HepG2 (cell line): ENCODE measurements at places on chromosomes 4 and X.
A peak's percentile ranks its signal among the peaks of the same experiment; 100 is the strongest.

DNA sequence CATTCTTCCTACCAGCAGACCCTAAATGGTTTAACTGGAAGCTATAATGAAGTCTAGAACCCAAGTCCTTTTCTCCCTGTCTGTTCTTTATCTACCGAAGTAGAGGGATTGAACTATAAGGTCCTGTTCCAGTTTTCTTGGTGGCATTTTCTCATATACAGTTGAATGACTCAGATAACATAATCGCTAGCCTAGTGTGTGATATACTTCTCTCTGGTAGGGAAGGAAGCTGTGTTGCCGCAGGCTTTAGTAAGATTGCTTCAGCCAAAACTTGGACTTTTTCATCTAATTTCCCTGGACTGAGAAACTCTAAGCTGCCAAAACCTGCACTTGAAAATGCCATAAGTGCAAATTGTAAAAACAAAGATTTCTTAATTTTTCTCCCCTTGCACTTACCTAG lies 123.4 kb downstream of the NWD2 start:
- DNase-seq, result no peak

GRCh38 chr4:172945611-172946010 lies 223.0 kb upstream of the GALNT7 start:
- DNase-seq, result no peak

- DNase-seq, result no peak
Observed at GRCh38 chr4:8685831-8686230, 93.3 kb downstream of the CPZ start.

DNA sequence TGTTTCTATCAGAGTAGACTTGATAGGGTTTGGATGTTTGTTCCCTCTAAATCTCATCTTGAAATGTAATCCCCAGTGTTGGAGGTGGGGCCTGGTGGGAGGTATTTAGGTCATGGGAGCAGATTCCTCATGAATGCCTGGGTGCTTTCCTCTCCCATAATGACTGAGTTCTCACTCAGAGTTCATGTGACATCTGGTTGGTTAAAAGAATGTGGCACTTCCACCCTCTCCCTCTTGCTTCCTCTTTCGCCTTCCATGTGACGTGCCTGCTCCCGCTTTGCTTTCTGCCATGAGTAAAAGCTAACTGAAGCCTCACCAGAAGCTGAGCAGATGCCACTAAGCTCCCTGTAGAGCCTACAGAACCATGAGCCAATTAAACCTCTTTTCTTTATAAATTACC lies 47.3 kb upstream of the SRPX start:
- no peak for DNase-seq

DNA sequence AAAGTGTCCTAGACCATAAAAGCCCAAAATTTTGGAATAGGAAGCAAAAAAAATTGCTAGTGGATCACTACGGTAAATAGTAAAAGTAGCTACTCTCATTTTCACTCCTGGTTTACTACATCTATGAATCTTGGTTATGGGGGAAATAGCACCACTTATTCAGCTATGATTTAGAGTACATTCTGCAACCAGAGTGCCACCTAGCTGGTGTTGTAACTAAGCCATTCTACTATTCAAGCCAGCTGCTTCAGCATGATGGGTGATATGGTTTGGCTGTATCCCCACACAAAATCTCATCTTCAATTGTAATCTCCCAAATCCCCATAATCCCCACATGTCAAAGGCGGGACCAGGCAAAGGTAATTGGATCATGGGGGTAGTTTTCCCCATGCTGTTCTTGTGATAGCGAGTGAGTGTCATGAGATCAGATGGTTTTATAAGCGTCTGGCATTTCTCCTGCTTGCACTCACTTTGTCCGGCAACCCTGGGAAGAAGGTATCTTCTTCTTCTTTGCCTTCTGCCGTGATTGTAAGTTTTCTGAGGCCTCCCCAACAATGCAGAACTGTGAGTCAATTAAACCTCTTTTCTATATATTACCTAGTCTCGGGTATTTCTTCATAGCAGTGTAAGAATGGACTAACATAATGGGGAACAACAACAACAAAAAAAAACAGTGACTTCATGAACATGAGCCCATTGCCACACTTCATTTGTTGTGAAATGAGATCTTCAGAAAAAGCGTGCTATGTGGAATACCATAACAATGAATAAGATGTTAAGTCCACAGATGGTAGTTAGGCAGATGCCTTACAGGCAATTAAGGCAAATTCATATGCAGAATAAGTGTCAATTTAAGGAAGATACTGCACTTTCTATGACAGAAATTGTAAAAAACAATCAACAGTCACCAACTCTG lies 280.1 kb downstream of the PABPC4L start:
- DNase-seq, result no peak

- DNase-seq, result no peak
Observed at GRCh38 chr4:82891707-82892466, 934 bp upstream of the SEC31A start.

DNA sequence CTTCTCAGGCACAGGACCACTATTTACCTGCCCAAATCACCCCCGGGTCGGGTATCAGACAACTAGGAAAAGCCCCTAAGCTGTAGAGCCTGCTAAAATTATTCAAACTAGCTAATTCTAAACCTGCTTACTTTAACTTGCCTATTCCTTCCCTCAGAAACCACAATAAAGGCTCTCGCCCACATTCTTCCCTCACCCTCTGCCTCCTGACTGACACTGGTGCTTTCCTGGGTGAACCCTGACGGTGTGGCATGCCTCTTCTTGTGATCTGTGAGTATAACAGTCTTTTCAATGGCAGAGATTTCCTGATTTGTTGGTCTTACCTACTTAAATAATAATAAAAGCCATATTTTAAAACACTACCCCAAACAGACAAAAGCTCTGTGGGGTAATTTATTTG lies 242.1 kb upstream of the ZCCHC13 start:
- DNase-seq, result no peak

DNA sequence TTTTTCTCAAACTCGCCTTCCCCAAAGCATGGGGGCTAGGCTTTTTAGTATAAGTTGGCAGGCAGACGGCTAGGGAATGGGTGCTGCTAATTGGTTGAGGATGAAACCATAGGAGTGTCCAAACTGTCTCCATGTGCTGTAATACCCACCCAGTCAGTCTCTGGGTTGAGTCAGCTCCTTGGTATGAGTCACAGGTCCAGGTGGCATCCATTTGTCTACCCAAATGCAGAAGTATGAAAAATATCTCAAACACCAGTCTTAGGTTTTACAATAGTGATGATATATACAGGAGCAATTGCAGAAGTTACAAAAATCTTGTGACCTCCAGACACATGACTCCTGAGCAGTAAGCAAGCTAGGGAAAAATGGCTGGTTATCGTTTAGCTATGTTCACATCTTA lies 27.4 kb upstream of the CCSER1 start:
- no peak for DNase-seq

DNA sequence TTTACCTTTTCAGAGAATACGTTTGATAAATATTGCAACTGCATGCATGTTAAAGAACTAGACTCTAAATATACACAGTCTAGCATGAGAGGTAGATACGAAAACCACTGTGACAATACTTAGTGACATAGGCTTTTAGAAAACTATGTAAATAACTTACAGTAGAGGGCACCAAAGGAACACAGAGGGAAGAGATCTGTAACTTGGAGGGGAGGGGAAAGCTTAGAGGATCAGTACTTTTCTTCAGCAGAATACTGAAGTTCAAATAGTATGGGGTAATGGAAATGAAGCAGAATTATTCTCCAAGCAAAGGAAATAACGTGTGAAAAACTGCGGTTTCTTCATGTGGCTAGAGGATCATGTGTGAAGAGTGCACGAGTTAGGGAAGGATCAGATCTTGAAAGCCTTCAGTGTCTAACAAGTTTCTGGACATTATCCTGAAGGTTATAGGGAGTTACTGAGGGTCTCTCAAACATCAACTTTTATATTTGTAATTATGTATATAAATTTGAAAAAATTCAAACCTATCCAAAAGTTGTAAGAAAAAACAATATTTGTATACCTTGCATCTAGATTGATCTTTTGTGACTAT lies 264.3 kb downstream of the NPFFR2 start:
- peak; percentile 20 for DNase-seq

GRCh38 chrX:16357902-16358301 lies 190.6 kb downstream of the MAGEB17 start:
- DNase-seq, result no peak

GRCh38 chr4:183478123-183478522 lies 26.7 kb upstream of the ING2 start:
- DNase-seq, result no peak

DNA sequence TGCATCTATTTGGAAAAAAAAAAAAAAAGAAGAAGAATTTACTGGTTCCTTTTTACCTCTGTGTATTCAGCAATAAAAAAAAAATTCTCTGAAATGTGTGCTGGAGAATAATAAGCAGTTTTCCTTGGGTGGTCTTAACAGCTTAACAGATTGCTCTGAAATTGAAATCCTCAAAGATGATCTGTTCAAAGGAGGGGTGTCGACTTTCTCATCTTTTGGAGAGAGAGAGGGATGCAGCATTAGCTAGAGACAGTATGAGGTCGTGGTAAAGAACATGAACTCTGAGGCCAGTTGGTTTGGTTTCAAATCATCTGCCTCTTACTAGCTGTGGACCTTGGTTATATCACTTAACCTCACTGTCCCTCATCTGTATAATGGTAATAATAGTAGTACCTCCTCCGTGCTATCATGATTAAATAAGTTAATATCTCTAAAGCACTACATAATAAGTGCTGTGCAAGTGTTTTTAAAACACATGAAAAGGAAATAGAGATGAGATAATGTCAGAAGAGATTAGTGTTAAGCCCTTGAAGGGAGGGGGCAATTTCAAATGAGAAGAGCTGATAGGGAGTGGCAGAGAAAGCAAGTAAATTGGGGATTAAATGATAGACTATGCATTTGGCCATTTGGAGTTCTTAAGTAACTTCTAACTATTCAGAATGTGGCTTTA lies 109.9 kb upstream of the LIMCH1 start:
- DNase-seq, result no peak

GRCh38 chrX:100368167-100368566 lies 41.9 kb downstream of the PCDH19 start:
- peak; percentile 0 for DNase-seq

GRCh38 chr4:42732776-42733175 lies 75.9 kb upstream of the ATP8A1 start:
- DNase-seq, result no peak

DNA sequence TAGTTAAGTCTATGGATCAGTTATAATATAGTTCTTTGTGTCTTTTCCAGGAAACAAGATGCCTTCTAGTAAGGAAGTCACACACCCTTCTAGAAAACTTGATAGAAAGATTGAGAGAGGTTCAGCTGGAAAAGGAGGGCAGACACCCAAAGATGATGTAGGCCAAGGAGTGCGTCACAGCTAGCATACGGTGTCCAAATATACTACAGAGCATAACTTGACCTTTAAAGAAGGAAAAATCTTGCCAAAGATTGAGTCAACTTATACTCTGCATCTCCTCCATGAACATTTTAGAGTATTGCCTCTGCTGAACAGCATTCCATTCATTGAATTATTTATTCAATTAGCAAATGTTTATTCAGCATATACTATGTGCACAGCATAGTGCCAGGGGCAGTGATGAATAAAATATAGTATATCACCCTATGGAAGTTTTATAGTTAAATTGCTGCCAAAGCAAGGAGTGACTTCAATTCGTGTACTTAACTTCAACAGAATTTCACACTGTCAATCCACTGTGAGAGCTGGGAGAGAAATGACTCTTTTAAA lies 51.9 kb upstream of the SLC6A14 start:
- DNase-seq, result no peak

DNA sequence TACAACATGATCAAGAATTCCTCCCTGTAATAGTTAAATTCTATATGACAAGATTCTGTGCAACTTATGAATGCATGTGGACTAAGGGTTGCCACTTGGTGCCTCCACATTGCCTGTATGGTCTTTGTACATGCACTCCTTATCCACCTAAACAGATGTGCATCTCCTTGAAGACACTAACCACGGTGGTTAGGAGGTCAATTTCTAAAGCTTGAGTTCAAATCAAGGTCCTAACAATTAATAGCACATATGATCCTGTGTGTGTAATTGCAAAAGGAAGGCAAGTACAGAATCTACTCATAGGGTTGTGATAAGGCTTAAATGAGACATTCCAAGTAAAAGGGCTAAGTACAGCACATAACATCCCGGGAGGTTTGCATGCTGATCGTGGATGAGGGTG lies 1.5 kb upstream of the IL21 start:
- DNase-seq, result no peak

- no peak for DNase-seq
Observed at GRCh38 chrX:44731160-44731559, 112.7 kb upstream of the DUSP21 start.

DNA sequence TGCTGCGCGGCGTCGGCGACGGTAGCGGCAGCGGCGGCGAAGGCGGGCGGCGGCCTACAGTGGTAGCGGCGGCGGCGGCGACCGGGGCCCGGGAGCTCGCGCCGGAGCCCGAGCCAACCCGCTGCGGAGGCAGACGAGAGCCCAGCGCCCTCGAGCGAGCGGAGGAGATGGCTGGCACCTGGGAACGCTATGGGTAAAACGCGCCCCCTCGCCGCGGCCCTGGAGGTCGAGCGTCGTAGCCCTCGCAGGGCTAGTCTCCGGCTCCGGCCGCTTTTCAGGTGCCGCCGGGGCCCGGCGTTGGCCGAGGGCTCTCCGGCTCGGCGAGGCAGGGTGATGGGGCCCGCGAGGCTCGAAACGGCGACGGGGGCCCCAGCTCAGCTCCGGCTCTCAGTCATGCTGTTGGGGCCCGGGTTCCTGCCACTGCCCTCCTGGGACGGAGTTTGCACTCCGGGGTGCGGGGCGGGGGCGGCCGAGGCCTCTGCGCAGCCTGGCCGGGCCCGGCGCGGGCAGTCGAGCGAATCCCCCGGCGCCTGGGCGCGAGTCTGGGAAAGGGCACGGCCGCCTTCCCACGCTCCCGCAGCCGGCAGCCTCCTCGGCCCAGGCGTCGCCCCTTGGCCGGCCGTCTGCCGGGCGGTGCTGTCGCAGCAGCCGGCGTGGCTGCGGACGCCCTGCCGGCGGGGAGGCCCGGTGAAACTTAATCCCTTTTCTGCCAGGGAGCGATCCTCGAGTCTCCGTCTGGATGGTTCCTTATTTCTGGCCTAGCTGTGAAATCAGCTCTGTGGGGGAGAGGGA lies 768 bp downstream of the MID2 start:
- no peak for DNase-seq

- no peak for DNase-seq
Observed at GRCh38 chr4:18840481-18840880, 818.9 kb upstream of the LCORL start.

- DNase-seq, result no peak
Observed at GRCh38 chrX:34559325-34559724, 97.8 kb downstream of the TMEM47 start.

- no peak for DNase-seq
Observed at GRCh38 chrX:129404670-129405008, 118.7 kb downstream of the SMARCA1 start.

- DNase-seq, result no peak
Observed at GRCh38 chr4:52611030-52611555, 48.0 kb downstream of the USP46 start.

DNA sequence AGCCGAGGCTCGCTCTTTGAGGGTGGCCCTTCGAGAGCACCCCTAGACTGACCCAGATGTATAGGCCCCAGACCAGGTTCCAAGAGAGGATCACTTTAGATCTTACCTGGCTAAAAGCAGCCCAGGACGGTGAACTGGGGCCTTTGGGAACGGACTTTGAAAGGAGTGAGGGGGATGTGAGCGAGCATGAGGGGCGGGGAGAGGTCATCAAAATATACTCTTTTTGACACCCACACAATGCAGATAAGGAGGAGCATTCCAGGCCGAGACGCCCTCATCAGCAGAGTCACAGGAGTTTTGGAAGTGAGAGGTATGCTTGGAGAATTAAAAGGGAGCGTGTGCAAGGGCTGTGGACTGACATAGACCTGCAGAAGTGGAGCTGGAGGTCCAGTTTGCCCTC lies 528 bp downstream of the NSDHL start:
- DNase-seq, result no peak
